ENCODE measurements at places on chromosomes 12 and 14.
A peak's percentile ranks its signal among the peaks of the same experiment; 100 is the strongest.

DNA sequence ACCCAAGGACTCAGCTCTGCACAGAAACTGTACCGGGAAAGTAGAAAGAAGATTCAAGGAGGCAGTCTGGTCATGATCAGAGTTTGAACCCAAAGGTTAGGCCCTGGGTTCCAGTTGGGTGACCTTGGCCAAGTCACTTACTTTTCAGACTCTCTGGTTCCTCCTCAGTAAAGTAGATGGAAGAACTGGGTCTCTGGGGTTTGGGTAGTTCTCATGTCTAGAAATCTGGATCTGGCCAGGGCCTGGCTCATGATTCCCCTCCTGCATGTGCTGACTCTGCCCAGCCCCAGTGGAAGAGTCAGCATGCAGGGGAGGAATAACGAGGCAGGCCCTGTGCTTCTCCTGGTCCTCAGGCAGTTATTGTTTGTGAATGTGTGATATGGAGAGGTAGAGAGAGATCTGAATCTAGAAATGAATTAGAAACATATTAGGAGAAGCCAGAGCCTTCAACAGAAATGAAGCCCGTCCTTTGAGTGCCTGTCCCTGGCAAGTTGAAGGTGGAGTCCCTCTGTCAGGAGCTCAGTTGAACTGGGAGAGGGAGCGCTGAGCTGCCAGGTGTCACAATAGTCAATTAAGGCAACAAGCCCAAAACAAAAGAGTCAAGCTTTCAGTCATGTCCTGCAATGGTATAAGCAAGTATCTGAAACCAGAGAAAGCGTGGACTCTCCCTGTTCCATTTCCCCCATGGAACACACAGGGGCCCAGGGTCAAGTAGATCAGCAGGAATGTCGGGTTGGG lies 131.3 kb upstream of the HIF1A start:
- DNase-seq, result no peak

- DNase-seq, result no peak
Observed at GRCh38 chr14:57290751-57291150, 22.0 kb downstream of the AP5M1 start.

- no peak for DNase-seq
Observed at GRCh38 chr14:56731187-56731586, 79.1 kb downstream of the OTX2 start.

- no peak for DNase-seq
Observed at GRCh38 chr14:85336817-85337216, 193.1 kb upstream of the FLRT2 start.

DNA sequence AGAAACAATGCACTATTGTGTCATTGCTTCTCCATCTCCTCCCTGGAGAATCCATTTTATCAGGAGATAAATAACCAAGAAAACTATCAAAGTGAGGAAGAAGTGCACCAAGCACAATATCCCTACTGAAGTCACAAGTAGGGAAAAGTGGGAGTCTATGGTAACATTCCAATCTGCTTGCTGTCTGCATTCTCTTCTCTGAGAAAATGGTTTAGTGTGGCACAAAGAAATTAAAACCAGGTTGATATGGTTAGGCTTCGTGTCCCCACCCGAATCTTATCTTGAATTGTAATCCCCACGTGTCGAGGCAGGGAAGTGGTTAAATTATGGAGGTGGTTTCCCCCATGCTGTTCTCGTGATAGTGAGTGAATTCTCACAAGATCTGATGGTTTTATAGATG lies 209.7 kb downstream of the PRKD1 start:
- DNase-seq, result no peak

- peak; percentile 20 for DNase-seq
Observed at GRCh38 chr12:124566997-124567672, at the start of gene NCOR2. Gene NCOR2, minus strand, starts transcription at chr12:124567612. Its CDS starts 72,361 bp downstream, at chr12:124495251.

DNA sequence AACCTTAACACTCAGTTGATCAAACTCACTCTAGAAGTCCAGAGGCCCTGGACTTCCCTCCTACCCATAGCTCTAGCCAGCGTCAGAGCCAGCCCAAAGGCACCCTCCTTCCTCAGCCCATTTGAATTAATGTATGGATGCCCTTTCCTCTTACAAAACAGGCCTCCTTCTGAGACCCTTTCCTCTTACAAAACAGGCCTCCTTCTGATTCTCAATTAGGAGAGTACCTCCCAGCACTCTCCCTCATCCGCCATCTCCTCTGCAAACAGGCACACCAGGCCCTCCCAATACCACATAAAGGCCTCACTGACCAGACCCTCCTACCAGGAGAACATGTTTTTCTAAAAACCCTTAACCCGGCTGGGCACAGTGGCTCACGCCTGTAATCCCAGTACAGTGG lies 65.7 kb downstream of the MOK start:
- no peak for DNase-seq

GRCh38 chr14:33956640-33957039 lies 5.8 kb upstream of the EGLN3 start:
- DNase-seq, result no peak

- DNase-seq, result no peak
Observed at GRCh38 chr12:85588221-85588620, 248.0 kb downstream of the RASSF9 start.

GRCh38 chr12:126535971-126536370 lies 1470.7 kb downstream of the AACS start:
- no peak for DNase-seq

GRCh38 chr12:15278816-15279658 lies 43.3 kb upstream of the PTPRO start:
- DNase-seq, result no peak

DNA sequence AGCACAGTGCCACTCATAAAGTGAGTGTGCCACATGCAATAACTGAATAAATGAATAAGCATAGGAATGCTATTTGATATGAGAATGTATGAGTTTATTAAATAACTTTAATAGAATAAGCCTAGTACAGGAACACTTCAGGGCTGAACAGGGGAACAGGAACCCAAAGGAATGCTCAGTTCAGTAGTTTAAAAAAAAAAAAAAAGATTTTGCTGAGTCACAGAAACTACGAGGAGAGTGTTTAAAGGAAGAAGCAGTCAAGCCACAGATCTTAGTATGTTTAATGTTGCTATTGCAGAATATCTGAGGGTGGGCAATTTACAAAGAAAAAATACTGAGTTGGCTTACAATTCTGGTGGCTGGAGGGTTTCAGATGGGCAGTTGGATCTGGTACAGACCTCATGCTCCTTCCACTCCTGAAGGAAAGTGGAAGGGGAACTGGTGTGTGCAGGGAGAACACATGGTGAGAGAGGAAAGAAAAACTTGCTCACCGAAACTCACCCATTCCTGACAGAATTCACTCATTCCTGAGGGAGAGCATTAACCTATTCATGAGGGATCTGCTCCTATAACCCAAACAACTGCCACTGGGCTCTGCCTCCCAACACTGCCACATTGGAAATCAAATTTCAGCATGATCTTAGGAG lies 880.3 kb upstream of the MGAT4C start:
- no peak for DNase-seq

DNA sequence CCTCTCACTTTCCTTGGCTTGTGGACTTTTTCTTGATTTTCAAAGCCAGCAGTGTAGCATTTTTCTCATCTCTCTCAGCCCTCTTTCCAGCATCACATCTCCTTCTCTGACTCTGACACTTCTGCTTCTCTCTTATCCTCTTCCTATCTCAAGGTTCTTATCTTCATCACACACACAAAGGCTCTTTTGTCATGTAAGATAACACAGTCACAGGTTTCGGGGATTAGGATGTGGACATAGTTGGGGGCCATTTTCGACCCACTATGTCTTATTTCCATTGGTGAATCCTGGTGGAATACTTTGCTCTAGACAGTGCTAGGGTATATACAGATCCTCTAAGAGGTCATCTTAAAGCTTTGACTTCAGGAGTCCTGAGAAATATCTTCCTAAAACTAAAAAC lies 719.3 kb upstream of the TBX3 start:
- DNase-seq, result no peak

GRCh38 chr14:100588671-100589070 lies 1.5 kb upstream of the BEGAIN start:
- DNase-seq, result no peak

GRCh38 chr12:125249932-125250331 lies 184.7 kb downstream of the AACS start:
- DNase-seq, result no peak

- DNase-seq, result no peak
Observed at GRCh38 chr12:51160814-51161459, 12.0 kb downstream of the TFCP2 start.

- no peak for DNase-seq
Observed at GRCh38 chr12:24728366-24728765, 220.5 kb downstream of the BCAT1 start.

DNA sequence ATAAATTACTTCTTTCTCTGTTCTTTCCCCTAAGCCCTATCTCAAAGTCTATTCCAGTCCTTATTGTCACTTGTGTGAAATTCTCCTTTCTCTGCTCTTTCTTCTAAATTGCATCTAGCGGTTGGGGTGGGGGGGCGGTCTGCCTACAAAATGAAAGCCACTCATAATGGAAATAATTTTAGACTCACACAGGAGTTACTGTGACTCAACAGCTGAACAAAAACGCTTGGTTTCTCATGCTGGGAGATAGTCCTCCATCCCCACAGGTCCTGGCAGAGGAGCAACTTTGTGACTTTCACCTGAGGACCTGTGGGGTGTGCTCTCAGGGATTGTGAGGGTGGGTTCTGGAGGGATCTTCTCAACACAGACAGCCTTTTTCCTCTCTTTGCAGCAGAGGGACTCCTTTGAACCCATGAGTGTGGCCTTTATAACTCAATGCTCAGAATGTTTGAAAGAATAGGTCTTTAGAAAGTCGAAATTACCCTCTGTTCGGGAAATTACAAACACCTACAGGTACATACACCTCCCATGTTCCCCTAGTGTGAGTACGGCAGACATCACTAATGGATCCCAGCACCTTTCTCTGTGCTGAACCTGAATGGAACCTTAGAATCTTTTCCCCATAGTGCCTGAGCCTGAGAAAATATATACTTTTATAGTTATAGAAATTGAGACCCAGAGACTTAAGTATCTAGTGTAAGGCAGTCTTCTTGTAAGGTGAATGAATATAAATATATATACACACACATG lies 109.7 kb downstream of the CHST11 start:
- DNase-seq, result no peak

DNA sequence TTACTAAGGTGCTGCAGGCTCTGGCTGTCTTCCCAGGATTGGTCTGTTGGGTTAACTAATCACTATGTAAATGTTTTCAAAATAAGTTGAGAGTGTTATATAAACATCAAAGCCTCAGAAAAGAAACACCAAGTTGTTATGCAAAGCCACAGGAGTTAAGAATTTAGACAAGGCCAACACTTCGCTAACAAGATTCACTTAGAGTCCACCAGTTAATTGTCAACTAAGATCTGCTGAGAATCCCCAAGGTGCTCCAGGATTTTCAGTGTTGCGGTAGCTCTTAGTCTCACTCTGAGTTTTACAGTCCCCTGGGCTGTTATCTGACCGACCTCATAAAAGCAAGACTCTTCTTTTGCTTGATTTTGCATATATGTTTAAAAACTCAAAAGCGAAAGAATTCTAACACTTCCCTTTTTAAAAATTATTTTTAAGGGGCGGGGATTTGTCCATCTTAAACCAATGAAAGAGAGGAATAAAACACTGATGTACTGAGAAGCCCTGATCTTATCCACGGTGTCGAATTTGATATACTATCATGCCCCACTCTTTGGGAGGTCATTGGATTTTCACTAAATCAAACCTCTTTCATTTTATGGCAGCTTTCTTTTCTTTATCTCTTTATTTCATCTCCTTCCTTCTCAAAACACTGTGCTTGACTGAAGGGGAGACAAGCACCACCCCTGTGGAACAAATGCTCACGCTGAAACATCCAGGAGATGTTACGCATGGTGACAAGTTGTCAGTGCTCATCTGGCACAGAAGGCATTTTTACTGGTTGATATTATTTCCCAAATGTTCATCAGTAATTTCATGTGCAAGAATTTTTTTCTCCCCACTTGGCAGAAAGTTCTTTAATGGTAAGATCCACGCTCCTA lies 7.0 kb downstream of the NIN start:
- peak; percentile 24 for DNase-seq

GRCh38 chr12:53652366-53652765 lies 23.5 kb downstream of the ATP5MC2 start:
- DNase-seq, result no peak

DNA sequence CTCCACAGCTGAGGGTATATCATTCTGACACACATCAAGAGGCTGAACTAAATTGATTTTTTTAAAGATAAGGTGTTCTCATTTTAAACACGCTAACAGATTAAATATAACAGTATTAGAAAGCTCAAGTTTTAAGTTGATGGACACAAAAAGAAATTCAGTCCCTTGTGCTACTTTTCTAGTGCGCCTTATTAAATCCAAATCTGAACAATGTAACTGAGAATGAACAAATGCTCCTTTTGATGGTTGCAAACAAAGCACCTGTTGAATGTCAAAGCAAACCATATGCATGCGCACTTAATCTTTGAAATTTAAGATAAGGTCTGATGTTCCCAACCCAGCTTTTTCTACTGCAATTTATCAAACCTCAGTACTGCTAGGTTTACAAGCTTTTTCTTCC lies 401.9 kb downstream of the PAWR start:
- no peak for DNase-seq

DNA sequence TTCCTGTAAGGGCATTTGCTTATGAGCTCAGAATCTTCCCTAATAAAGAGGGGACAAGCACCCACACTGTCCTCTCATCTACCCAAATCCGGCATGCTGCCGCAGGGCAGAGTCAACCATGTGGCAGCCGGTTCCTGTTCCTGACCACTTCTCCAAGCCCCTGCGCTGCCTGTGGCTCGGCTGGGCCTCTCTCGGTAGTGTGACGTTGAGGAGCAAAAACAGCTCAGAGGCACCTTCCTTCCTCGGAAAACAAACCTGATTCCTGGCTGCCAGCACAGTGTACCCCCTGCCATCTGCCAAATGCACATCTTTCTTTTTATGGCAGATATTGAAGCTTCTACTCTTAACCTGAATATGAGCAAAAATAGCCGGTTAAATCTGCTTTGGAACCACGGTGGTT lies 50.5 kb downstream of the CFAP251 start:
- DNase-seq, result no peak

DNA sequence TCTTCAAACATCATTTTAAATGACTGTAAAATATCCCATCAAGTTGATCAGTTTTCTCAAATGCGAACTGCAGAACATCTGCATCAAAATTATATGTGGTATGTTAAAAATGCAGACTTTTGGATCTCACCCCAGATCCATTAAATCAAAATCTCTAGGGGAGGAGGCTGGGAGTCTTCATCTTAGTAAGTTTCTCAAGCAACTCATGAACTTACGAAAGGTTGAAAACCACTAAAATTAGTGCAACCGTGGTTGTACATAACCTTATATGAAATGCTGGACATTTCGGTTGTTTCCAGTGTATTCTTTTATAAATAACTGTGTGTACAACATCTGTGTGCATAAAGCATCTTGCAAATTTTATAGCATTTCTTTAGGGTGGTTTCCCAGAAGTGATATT lies 39.2 kb downstream of the ZFP36L1 start:
- DNase-seq, result no peak

- DNase-seq, result no peak
Observed at GRCh38 chr12:122850695-122851350, 15.6 kb downstream of the HIP1R start.

GRCh38 chr12:104072099-104072498 lies 7.8 kb downstream of the HCFC2 start:
- DNase-seq, result no peak
